ENCODE measurements at places on chromosomes 1 and 21.

DNA sequence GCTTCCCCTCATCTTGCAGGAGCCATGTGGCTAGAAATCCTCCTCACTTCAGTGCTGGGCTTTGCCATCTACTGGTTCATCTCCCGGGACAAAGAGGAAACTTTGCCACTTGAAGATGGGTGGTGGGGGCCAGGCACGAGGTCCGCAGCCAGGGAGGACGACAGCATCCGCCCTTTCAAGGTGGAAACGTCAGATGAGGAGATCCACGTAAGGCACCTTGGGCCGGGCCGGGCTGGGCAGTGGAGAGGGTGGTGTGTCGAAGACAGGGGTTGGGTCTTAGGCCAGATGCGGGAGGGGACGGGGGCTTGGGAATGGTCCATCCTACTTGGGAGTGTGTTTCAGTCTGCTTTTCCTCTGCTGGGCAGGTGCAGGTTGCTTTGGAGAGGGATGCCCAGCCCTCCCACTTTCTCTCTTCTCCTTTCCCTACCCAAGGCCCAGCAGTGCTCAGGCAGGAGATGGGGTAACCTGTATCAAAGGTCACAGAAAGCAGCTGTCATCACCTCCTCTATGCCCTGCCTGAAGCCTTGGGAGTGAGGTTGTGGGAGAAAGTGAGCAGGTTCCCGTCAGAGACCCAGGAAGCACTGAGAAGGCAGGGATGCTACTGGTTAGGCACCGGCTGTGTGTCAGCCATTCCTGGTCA, 18.9 kb downstream of the EPHX1 start:
- no peak for DNase-seq

GRCh38 chr1:182062223-182062622, 711 bp upstream of the ZNF648 start:
- no peak for DNase-seq

DNA sequence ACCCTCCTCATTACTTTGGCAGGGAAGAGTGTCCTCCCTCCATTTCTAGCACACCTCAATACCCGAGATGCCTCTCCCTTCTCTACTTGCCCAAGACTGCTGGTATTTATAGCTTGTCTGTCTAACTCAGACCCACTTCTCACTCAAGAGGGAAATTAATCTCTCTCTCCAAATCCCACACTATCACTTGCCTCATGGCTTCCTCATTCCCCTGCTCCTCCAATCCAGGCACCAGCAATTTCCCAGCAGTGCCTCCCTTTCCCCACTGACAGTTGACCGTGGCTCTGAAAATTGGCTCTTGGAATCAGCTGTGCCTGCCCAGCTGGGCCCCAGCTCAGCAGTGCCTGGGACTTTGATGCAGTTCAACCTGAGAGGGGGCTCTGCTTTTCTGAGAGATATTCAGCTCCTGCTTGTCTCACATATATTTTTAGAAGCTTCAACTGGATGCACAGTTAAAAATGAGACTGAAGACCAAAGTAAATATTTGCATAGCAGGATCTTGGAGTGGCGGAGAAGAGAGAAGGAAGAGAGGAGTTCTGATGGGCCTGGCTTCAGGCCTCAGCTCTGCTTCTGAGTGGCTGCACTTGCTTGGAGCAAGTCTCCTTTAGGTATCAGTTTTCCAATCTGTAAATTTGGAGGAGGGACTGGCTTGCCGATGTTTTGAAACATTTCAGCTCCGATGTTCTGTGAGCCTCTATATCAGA, 81.1 kb upstream of the SPATA6 start:
- DNase-seq = no peak

GRCh38 chr21:27047658-27048314, 80.9 kb upstream of the ADAMTS5 start:
- no peak for DNase-seq

DNA sequence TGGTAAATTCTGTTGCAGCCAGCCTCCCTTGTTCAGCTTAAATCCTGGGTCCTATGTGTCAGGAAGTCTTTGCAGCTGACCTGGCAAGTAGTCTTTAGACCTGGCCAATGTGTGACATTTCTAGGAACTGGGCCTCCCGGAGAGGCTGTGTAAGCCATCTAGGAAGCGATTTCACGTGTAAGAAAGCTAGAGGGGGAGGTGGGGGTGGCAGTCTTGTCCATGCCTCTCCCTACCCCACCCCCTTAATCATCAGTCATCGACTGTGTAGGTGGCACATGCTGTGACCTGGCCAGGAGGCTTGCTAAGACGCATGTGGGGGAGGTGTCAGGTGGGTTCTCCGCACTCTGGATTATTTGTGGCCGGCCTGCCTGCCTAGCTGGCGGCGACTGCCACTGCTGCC, 8.4 kb downstream of the C1orf226 start:
- no peak for DNase-seq

- no peak for DNase-seq
These were observed 67.1 kb downstream of the MAST2 start for GRCh38 chr1:45870500-45870899.

- DNase-seq = no peak
These were observed 5.3 kb upstream of the EVA1B start for GRCh38 chr1:36328713-36329112.

GRCh38 chr1:248800459-248800858, 25.3 kb downstream of the SH3BP5L start:
- no peak for DNase-seq

- DNase-seq = peak; percentile 65
These were observed 52.1 kb downstream of the GPR161 start for GRCh38 chr1:168084396-168085231.

- DNase-seq = no peak
These were observed 54.6 kb downstream of the S100B start for GRCh38 chr21:46550116-46550941.

DNA sequence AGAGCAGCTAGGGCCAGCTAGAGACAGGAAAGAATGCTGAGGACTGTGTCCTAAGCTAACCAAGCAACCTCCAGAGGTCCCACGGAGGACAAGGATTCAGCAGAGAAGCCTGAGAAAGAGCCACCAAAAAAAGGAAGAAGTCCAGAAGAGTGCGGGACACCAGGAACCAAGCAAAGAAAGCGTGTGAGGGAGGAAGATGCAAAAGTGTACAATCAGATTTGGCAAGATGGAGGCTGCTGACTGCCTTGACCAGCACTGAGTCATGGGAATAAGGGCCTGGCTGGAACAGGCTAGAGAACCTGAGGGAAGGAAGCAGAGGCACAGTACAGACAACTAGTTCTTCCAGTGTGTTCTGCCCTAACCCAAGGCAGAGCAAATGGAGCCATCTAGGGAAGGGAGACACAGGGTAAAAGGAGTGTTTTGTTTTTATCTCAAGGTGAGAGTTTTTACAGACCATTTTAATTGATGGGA, 18.5 kb downstream of the TP53BP2 start:
- no peak for DNase-seq

GRCh38 chr1:48931506-48932192, 155.0 kb upstream of the BEND5 start:
- no peak for DNase-seq

DNA sequence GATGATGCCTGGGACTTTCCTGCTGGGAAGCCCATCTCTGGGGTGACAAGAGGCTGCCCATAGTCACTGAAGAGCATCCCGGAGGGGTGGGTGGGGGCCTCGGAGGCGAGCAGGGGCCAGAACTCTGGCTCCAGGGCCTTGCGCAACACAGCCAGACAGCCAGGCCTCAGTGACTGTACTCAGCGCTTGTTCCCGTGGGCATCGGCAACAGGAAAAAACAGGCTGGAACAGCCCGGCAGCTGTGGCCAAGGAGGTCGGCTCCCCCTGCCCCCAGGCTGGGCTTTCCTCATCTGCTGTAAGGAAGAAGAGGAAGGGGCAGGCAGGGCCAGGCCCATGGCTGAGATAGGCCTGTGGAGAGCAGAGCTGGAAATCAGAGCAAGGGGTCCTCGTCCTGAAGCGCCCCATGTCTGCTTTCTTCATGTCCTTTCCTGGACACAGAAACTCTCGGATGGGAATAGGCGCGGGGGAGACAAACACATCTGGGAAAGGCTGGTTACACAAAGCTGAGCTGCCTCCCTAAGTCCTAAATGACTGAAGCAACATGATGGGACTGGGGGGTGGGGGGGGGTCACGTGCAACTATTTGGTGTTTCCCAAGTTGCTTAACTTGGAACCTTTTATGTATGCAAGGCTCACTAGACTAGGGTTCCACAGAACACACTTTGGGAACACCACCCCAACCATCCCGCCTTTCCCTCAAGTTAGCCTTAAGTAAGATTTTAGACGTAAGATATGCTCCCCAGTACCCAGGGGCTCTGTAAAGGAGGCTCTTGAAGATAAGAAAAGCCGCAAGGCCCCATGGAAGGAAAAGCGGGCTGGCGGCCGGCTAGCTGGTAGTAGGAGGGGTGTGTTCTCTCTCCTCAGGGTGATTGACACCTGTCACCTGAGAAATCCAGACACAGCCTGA, 30.7 kb downstream of the HSPG2 start:
- no peak for DNase-seq

DNA sequence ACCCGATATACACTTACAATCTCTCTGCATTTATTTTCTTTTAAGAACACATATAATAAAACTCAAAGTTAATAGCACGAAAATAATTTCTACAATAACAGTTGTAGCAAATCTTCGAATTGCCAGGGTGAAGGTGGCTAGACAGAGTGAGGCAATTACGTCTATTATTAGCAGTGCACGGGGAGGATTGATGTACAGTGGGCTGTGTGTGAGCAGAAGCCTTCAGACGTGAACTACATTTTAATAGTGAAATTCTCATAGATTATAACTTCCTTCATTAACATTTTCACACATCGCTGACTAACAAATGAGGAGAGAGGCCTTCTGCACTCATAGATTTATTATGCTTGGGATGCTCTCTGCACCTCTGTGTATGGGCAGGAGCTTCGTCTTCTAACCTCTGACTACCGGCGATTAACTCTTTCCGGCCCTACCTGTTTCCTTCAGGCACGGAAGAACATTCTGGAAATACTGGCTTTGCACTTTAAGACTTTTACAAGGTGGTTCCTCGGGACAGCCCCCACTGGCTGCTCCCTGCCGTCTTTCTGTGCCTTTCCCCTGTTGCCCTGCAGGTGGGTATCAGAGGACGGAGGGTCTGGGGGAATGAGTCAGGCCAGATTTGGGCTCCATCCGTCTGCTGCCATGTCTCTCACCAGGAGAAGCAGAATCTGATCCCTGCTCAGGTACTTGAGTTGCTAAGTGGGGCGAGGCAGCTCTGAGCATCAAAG, 200.5 kb downstream of the CAMTA1 start:
- DNase-seq = no peak

- DNase-seq = no peak
These were observed 21.3 kb upstream of the RUNX1 start for GRCh38 chr21:35070436-35070835.

DNA sequence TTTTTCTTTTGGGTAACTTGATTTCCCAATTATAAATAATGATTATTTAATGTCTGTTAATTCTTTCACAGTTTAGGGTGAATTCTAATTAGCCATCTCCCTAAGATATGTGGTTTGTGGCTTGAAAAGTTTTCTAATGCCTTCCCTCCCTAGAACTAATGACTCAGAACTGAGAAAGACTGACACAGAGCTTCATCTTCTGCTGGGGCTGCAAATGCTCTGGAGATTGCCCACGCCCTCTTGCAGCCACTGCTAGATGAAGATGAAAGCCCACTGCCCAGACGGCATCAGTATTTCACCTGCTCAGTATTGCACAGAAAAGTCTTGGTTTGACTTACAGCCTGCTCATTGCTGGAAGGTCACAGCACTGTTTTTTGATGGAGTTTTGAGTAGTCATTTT, 101.5 kb downstream of the ST6GALNAC3 start:
- no peak for DNase-seq

- DNase-seq = no peak
These were observed 44.0 kb upstream of the DIPK1A start for GRCh38 chr1:93005252-93005598.

GRCh38 chr21:42056996-42057689, 14.0 kb upstream of the UMODL1 start:
- no peak for DNase-seq

GRCh38 chr1:234616644-234617043, 6.7 kb upstream of the IRF2BP2 start:
- DNase-seq = no peak

DNA sequence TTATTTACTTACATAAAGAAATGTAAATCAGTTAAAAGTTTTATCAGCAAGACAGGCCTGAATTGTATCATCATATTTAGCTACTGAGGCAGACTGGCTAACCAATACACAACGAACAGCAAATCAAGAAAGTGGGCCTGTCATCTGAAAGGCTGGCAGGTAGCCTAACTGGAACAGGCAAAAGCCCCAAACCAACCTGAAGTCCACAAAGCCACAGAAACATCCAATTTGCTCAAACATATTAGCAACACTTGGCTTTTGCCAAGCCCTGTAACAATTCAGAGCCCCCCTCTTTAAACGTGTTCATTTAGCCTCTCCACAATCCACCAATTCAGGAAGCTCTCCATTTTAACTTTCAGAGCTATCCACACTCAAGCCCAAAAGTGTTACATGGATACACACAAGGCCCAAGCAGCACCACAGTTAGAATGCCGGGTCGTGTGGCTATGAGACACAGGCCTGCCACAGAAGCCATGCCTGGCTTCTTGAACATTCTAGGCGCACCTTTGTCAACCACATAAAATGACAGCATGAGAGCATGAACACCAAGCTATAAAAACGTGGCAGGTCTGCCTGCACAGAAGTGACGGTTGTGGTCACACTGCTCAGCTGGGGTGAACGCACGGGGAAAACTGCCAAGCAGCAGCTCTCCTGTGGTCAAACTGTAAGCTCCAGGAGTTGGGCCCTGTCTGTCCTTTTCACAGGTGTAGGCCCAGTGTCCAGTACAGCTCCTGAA, 49.3 kb downstream of the CD34 start:
- no peak for DNase-seq

GRCh38 chr1:7967651-7968050, 6.1 kb downstream of the PARK7 start:
- DNase-seq = no peak

- no peak for DNase-seq
These were observed 171.4 kb downstream of the KIF26B start for GRCh38 chr1:245325922-245326795.

DNA sequence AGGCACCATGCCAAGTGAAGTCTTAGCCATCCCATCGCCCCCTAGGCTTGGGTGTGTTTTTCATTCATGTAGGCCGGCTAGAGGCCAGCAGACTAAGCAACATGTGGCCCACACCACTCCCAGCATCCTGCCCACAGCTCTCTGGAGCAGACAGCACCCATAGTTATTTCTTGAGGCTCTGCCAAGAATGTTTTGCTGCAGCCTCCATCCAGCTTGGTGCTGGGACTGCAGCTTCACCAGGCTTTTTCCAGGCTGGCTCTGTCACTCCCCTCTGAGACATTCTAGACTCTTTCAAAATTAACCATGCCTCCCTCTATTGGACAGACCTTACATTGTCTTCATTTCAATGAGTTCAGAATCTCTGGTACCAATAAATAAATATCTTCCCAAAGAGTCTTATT, 104.2 kb downstream of the DUSP10 start:
- DNase-seq = no peak

GRCh38 chr1:173112129-173112528, 61.4 kb upstream of the TNFSF18 start:
- no peak for DNase-seq

GRCh38 chr1:153404768-153405167, 11.6 kb upstream of the S100A7A start:
- DNase-seq = peak; percentile 58

DNA sequence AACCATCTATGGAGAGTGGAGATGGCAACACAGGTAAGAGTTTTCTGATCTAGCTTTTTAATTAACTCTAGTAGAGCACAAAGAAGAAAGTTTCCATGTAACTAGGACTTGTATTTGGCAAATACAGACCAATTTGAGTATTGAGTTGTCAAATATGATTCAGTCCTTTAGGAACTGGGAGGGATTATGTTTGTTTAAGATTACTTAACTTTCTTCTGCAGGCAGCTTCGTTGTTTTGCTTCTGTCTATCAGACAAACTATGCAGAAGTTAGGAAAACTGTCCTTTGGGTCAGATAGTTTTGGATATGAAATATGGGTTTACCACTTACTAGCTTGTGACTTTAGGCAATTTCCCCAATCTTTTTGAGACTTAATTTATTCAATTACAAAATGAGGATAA, 111.8 kb downstream of the POU2F1 start:
- DNase-seq = no peak
